Psoas muscle (tissue), 8 donors: ENCODE measurements at places on chromosomes 16 and 17. TPM values are rescaled to one million over a fixed set of nuclear protein-coding genes. Genes with fewer than 3 reads are reported as not detected.

- peak within 1 kb of the TSS; percentile 67 for H3K4me3 ChIP-seq
- DNase-seq = peak; percentile 67
- H3K4me1 ChIP-seq = peaks cover 11% of the 10 kb centered on the region
- no peaks in the 10 kb centered on the region for H3K36me3 ChIP-seq
Observed at GRCh38 chr16:31202414-31203375, at the start of gene PYCARD. Gene PYCARD, minus strand, starts transcription at chr16:31202760. Its CDS starts 70 bp downstream, at chr16:31202690.

GRCh38 chr17:77396610-77397009 is 255.8 kb downstream of the SEC14L1 start:
- H3K4me3 ChIP-seq = no peak overlapping the region
- peak overlapping the region; percentile 13 for H3K27ac ChIP-seq
- no peaks in the 10 kb centered on the region for H3K36me3 ChIP-seq

GRCh38 chr16:79090966-79091365 is 509.6 kb downstream of the MAF start:
- H3K4me1 ChIP-seq = no peaks in the 10 kb centered on the region
- no peak overlapping the region for H3K4me3 ChIP-seq
- H3K27ac ChIP-seq = no peak overlapping the region
- H3K27me3 ChIP-seq = no peaks in the 10 kb centered on the region
- no peaks in the 10 kb centered on the region for H3K36me3 ChIP-seq

DNA sequence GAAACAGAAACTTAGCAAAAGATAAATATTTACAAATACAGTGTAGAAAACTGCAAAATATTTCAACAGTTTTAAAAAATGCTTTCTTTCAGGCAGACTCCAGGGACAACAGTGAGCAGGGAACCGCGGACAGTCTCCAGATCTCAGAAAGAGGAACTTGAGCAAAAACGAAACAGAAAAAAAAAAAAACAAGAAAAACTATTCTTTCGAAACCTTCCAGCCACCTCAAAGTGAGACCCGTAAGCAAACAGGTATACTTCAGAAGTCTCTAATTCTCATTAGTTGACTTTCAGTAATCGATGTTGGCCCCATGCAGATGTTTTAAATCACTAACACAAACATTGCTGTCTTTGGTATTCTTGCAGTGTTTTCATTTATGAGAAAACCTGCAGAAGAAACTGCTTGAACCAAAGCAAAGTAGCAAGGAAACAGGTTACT is 15.7 kb upstream of the CCL1 start:
- no peak overlapping the region for H3K27ac ChIP-seq
- no peaks in the 10 kb centered on the region for H3K4me1 ChIP-seq
- H3K4me3 ChIP-seq = no peak overlapping the region
- peaks cover 3% of the 10 kb centered on the region for H3K27me3 ChIP-seq
- no peak for DNase-seq

TNFRSF17 gene
- total RNA-seq = not detected
